SK-N-SH treated with all-trans-retinoic acid at 6 μM for 48 hours (cell line): ENCODE measurements at places on chromosomes 5 and 9.

- ATAC-seq: no peak
These were observed 118.4 kb upstream of the KCNN2 start for GRCh38 chr5:114243281-114243971.

DNA sequence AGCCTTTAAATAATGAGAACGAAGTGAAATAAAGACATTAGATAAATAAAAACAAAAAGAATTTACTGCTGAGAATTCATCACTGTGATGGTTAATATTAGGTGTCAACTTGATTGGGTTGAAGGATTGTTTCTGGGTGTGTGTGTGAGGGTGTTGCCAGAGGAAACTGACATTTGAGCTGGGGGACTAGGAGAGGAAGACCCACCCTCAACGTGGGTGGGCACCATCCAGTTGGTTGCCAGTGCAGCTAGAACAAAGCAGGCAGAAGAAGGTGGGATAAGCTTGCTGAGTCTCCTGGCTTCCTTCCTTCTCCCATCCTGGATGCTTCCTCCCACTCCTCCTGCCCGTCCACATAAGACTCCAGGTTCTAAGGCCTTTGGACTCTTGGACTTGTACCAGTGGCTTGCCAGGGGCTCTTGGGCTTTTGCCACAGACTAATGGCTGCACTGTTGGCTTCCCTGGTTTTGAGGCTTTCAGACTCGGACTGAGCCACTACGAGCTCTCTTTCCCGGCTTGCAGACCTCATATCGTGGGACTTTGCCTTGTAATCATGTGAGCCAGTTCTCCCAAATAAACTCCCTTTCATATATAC is 43.7 kb upstream of the ABL1 start:
- no peak for ATAC-seq

DNA sequence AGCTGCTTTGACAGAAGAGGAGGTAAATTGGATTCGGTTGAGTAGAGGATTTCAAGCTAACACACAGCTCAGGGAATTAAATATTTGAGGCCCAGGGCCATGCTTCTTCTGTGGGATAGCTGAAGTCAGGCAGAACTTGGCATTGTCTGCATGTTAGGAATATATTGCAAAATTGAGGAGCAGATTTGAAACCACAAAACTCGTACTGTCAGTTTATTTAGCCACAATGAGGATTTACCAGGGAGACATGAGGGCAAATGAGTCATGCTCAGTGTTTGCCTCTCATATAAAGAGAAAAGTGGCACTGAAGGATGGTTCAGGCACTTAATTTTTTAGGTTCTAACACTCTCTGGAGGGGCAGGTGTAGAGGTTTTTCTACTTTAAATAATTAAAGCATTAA is 83.0 kb upstream of the PRLR start:
- ATAC-seq: peak; percentile 49

- no peak for ATAC-seq
These were observed 270.4 kb upstream of the TUT7 start for GRCh38 chr9:86624630-86625029.

DNA sequence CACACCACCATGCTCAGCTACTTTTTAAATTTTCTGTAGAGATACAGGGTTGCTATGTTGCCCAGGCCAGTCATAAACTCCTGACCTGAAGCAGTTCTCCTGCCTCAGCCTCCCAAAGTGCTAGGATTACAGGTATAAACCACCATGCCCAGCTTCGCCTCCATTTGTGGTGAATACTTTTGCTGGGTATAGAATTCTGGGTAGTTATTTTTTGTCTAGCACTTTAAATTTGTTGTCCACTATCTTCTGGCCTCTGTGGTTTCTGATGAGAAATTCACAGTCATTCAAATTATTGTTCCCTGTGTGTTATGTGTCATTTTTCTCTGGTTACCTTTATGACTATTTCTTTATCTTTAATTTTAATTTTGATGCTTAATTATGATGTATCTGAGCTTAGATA is 57.7 kb upstream of the EXOC3 start:
- no peak for ATAC-seq

GRCh38 chr5:93186076-93186682 is 394.8 kb downstream of the NR2F1-AS1 start:
- no peak for ATAC-seq

GRCh38 chr9:109118808-109119438 is 824 bp downstream of the TMEM245 start:
- peak; percentile 27 for ATAC-seq

GRCh38 chr5:172003746-172004145 is 2.7 kb downstream of the FBXW11 start:
- no peak for ATAC-seq

- no peak for ATAC-seq
These were observed 18.2 kb downstream of the HBEGF start for GRCh38 chr5:140328036-140328764.

- no peak for ATAC-seq
These were observed 32.1 kb upstream of the SARDH start for GRCh38 chr9:133770076-133770777.

GRCh38 chr9:20343325-20343724 is 279.0 kb downstream of the MLLT3 start:
- no peak for ATAC-seq

GRCh38 chr5:39843767-39844166 is 419.0 kb upstream of the DAB2 start:
- ATAC-seq: no peak

- no peak for ATAC-seq
These were observed 16.6 kb downstream of the STOM start for GRCh38 chr9:121353241-121354061.

GRCh38 chr9:131274674-131275331 is 1.5 kb downstream of the FAM78A start:
- no peak for ATAC-seq

- no peak for ATAC-seq
These were observed 132.4 kb downstream of the DAB2IP start for GRCh38 chr9:121783521-121784507.

DNA sequence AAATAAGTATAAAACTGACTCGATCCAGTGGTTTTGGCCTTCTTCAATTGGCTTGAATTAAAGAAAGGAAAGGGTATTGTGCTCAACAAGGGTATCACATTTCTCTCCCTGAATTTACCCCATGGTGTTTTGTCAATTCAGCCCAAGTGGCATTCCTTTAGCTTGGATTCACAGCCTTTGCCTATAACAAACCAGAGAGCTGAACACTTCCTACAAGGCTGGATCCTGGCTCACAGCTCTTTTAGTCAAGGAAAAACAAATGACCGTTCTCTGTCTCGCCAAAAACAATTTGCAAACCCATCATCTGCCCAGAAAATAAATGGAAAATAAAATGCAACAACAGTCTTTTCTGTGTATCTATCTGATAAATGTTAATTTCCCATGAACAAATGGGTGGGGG is 5.7 kb downstream of the ZNF366 start:
- ATAC-seq: no peak

DNA sequence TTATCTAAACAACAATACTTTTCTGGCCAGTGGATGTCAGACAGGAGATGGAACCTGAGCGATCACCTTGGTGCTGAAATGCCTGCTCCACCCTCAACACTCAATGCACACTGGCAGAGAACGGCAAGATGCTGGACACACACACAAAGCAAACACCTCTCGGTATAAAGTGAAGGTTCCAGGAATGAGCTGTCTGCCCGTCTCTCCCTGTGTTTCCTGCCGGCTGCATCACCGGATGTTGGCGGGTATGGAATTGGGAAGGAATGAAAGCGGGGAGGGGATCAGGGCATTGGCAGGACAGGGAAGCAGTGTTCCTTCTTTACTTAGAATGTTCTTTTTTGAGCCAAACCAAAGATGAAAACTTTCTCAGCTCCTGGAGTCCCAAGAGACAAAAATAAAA is 59.2 kb downstream of the MED10 start:
- ATAC-seq: no peak

- peak; percentile 27; the same call in 1 of the 3 replicates for ATAC-seq
These were observed 92.2 kb upstream of the IL33 start for GRCh38 chr9:6123416-6123815.

- peak; percentile 77 for ATAC-seq
These were observed 65.3 kb downstream of the CSNK1A1 start for GRCh38 chr5:149485655-149486615.

DNA sequence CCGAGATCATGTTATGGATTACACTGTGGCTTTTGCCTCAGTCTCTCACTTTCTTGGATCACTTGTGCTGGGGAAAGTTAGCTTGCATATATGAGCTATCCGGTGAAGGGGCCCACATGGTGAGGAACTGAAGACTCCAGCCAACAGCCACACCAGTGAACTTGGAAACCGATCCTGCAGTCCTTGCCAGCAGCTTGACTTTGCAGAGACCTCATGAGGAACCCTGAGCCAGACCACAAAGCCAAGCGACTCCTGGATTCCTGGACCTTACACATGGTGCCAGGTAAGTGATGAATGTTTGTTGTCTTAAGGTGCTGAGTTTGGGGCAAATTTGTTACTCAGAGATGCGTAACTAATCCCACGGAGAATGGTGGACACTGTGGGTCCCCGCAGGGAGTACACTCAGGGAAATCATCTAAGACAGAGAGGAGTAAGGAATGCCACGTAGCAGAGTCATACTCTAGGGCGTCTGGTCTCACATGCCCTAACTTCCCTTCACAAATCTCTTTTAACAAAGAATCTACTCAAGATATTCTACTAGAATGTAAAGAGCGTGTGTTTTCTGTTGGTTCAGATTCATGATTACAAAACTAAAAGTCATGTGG is 76.5 kb upstream of the PJA2 start:
- no peak for ATAC-seq

- no peak for ATAC-seq
These were observed 1530.6 kb downstream of the EFNA5 start for GRCh38 chr5:106140101-106140500.

DNA sequence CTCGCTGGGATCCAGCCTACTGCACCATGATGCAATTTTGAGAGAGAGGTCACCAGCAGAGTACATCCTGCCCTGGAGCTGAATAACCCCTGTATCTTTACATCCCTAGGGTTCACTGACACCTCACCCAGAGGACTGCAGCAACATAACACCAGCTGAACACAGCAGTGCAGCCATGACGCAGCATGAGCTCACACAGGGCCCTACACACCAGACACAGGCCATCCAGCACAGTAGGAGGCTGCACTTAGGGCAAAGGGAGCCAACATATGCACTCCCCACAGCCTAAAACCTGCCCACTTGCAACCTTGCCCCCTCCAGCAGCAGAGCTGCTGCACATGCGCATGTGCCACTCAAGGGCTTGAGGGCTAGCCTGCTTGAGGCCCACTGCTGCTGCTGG is 157.3 kb upstream of the SMARCA2 start:
- ATAC-seq: no peak
